SJSA1 (cell line): ENCODE measurements at places on chromosomes 6 and 20.

DNA sequence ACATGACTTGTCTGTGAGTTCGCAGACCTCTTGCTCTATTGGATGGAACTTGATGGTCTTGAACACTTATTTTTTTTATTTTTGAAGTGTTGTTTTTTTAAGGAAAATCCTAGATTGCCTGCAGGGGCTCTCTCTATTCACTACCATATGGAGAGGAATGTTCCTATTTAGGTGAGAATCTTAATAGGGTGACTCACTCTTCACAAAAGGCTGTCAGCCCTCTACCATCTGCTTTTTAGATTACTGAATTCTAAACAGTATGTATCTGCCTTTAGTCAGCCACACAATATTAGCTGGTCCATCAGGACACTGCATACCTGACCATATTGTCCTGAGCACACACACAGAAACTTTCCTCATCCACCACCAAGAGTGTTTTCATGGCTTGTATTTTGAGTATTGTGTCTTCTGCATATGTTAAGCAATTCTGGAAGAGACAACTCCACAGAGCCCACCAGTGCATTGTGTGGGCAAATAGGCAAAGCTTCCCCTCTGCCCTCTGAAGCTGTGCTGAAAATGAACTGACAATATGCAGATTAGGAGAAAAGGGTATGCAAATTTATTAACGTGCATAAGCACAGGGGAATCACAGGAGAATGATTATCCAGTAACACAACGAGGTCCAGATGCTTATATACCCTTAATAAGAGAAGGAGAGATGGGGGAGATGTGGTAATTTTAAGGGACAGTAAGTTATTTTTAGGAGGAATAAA, 6.6 kb upstream of the BTBD9 start:
- H3K36me3 ChIP-seq: no peaks in the 10 kb centered on the region
- H3K27me3 ChIP-seq: no peaks in the 10 kb centered on the region
- peaks cover 8% of the 10 kb centered on the region for H3K4me1 ChIP-seq
- H3K27ac ChIP-seq: no peak overlapping the region
- no peak overlapping the region for H3K4me3 ChIP-seq

DNA sequence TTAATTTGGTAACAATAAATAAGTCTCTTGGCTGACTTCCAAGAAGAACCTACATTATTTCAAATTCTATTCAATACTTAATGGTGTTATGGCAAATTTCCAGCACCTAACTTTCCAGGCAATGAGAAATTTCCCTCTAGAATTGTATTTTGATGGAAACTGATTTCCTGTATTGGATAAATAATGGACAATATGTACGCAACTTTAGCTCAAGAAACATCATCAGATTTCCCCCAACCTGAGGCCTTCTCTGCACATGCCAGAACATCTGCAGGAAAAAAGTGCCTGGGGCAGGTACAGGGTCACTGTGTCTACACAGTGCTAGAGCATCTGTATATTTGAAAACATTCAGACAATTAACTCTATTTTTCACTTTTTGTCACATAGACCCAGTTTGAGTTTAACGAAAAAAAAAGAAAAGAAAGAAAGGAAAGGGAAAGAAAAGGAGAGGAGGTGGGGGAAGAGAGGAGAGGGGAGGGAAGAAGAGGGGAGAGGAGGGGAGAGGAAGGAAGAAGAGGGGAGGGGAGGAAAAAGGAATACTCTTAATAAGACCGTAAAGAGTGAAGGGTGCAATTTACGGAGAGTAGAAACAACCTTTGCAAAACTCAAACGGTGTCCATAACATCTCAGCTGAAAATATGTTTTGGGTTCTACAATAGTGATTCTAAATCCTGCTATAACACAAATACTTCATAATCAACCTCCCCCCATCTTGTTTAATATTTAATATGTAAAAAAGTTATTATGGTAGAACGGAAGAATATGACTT, 130.0 kb downstream of the TSHZ2 start:
- no peak overlapping the region for H3K4me3 ChIP-seq
- no peak for DNase-seq
- no peak overlapping the region for H3K27ac ChIP-seq

- H3K27ac ChIP-seq: no peak overlapping the region
- DNase-seq: no peak
- H3K36me3 ChIP-seq: no peaks in the 10 kb centered on the region
- H3K4me1 ChIP-seq: peaks cover 26% of the 10 kb centered on the region
Measured at GRCh38 chr20:10609276-10609675, 64.5 kb downstream of the JAG1 start.

GRCh38 chr20:48730977-48731376, 96.8 kb downstream of the PREX1 start:
- no peak for DNase-seq
- no peak overlapping the region for H3K4me3 ChIP-seq
- H3K27me3 ChIP-seq: no peaks in the 10 kb centered on the region

DNA sequence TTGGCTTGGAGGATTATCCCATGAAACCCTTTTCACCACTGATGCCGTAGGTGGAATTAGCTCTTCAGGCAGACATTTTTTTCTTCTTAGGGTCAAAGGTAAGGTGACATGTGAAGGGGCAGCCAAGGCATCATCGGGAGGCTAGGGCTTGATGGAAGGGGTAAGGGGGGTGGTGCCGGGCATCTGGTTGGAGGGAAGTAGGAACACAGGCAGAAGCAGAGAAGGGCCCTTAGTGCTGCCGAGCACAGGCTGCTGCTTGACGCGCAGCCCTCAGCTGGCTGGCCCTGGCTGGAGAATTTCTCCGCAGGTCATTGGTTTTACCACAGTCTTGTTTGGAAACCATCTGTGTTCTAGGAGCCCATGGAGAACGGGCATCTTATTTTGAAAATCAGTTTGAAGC, 54.7 kb downstream of the TRAF3IP2 start:
- peaks cover 79% of the 10 kb centered on the region for H3K4me1 ChIP-seq
- no peaks in the 10 kb centered on the region for H3K27me3 ChIP-seq
- no peak overlapping the region for H3K4me3 ChIP-seq
- no peaks in the 10 kb centered on the region for H3K36me3 ChIP-seq
- no peak for DNase-seq

GRCh38 chr6:46234156-46234556, 63.4 kb upstream of the ENPP5 start:
- DNase-seq: no peak
- no peak overlapping the region for H3K27ac ChIP-seq
- no peaks in the 10 kb centered on the region for H3K27me3 ChIP-seq
- H3K4me3 ChIP-seq: no peak overlapping the region
- no peaks in the 10 kb centered on the region for H3K36me3 ChIP-seq
- no peaks in the 10 kb centered on the region for H3K4me1 ChIP-seq

- no peak overlapping the region for H3K27ac ChIP-seq
- no peaks in the 10 kb centered on the region; the same call in 1 of the 2 replicates for H3K4me1 ChIP-seq
- H3K27me3 ChIP-seq: no peaks in the 10 kb centered on the region
- peaks cover 8% of the 10 kb centered on the region for H3K36me3 ChIP-seq
- no peak for DNase-seq
- H3K4me3 ChIP-seq: no peak overlapping the region
Measured at GRCh38 chr20:37837924-37838323, 65.0 kb upstream of the VSTM2L start.

DNA sequence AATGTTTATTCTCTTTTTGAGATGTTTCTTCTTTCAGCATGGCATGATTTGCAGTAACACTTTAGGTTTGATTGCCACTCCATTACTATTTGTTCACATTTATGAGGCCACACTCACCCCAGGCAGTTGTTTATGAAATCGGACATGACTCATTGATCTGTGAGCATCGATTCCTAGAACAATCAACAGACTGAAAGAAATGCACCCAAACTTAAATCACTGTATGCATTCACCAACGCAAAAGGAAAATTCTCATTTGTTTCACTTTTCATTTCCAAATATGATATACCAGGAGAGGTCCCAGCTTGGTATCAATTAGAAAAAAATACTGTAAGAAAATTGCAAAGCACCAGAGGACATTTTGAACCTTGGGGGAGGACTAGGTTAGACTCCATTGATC, 5.4 kb upstream of the GJA10 start:
- H3K4me3 ChIP-seq: no peak overlapping the region
- H3K27ac ChIP-seq: no peak overlapping the region
- peaks cover 22% of the 10 kb centered on the region for H3K27me3 ChIP-seq

DNA sequence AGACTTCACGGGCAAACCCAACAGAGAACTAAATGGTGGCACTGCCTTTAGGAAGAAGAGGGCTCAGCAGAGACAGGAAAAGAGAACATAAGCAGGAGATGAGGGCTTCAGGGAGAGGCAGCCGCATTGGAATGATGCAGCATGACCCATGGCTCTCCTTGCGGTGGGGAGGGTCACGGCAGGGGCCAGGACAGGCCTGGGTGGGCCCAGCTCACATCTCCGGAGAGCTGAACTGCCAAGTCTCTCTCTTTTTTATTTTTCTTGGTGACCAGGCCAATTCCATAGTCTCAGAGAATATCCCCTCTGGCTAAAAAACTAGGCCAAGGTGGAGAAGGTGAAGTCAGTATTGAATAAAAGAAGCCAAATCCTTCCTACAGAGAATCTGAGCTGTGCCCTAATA, 77.5 kb upstream of the TRAF3IP2 start:
- H3K36me3 ChIP-seq: peaks cover 17% of the 10 kb centered on the region; the same call in 1 of the 2 replicates
- peak; percentile 21 for DNase-seq
- H3K4me1 ChIP-seq: peaks cover 20% of the 10 kb centered on the region
- H3K27ac ChIP-seq: peak overlapping the region; percentile 82
- H3K4me3 ChIP-seq: no peak overlapping the region
- no peaks in the 10 kb centered on the region for H3K27me3 ChIP-seq

DNA sequence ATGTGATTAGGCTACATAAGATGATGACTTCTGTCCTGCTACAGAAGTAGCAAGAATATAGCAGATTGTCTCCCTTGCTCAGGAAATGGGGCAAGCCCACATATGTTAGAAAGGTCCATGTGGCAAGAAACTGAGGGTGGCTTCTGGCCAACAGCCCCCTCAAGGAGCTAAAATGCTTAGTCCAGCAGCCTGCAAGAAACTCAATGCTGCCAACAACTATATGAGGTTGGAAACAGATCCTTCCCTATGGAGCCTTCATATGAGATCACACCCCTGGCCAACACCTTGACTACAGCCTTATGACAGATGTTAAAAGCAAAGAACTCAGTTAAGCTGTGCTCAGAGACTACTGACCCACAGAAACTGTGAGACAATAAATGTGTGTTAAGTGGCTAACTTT, 22.1 kb downstream of the PTPRT start:
- H3K4me1 ChIP-seq: no peaks in the 10 kb centered on the region
- H3K36me3 ChIP-seq: no peaks in the 10 kb centered on the region
- no peak overlapping the region for H3K4me3 ChIP-seq
- DNase-seq: no peak

DNA sequence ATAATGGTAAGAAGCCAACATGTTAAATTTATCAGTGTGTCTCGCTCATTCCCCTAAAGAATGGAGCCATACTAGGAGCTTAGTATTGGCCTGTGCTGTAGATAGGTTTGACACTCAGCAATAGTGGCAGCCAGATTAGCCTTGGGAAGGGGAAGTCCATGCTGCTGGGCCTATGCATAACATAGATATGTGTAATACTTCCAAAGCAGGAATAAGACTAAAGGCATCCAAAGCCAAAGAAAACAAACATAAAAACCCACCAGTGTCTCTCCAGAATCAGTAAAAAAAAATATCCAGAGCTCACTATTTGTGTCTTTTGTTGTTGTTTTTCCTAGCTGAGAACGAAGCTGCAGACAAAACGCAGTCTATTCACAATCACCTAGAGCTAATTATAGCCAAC, 104.2 kb upstream of the STXBP5 start:
- peak; percentile 55 for DNase-seq
- H3K4me1 ChIP-seq: peaks cover 10% of the 10 kb centered on the region
- no peak overlapping the region for H3K4me3 ChIP-seq
- H3K27me3 ChIP-seq: no peaks in the 10 kb centered on the region
